ENCODE measurements at places on chromosomes 4 and X.
A peak's percentile ranks its signal among the peaks of the same experiment; 100 is the strongest.

- no peak for DNase-seq
Measured at GRCh38 chr4:76691807-76692582, 205.9 kb downstream of the SOWAHB start.

DNA sequence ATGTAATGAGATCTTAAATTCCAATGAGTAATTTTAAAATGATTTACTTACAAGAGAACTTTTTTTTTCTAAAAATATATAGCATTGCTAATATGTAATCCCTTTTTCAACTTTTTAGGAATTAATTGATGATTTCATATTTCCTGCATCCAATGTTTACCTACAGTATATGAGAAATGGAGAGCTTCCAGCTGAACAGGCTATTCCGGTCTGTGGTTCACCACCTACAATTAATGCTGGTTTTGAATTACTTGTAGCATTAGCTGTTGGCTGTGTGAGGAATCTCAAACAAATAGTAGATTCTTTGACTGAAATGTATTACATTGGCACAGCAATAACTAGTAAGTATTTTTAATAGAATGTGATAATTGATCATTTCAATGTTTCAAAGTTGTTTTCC is 113.2 kb downstream of the USP9X start:
- DNase-seq, result no peak

DNA sequence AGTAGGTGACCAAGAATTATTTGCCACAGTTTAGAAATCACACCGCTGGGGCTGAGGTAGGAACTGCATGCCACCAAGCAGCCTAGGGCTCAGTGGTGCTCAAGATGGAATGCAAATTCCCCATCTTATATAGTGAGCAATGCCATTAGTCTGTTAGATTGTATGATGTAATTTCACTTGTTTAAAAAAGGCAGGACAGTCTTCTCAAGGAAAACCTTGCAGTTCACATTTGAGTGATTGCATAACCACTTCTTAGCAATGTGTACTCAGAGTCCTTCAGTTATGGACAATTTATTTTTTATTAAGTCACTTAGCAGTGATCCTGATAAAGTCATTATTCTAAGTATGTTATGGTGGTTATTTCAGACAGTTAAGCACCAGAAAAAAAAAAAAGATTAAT is 142.9 kb upstream of the SFRP2 start:
- DNase-seq, result peak; percentile 63

GRCh38 chr4:128558896-128559679 is 250.4 kb upstream of the JADE1 start:
- DNase-seq, result peak; percentile 87

DNA sequence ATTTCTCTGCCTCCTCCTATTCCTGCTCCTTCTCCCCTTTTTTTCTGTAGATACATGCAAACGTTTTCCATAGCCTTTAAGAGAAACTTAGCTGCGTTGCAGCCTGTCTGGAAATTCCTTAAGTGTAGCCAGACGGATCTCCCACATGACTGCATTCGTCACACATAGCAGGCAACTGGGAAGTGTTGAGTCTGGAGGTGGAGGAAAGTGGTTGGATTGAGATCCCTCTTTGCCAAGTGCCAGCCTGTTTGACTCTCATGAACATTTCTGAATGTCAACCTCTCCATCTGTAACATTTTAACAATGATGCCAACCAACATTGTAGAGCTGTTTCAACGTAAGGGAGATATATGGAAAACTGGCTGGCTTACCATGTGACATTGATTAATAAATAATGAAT is 45.1 kb upstream of the FAM9A start:
- peak; percentile 37 for DNase-seq

DNA sequence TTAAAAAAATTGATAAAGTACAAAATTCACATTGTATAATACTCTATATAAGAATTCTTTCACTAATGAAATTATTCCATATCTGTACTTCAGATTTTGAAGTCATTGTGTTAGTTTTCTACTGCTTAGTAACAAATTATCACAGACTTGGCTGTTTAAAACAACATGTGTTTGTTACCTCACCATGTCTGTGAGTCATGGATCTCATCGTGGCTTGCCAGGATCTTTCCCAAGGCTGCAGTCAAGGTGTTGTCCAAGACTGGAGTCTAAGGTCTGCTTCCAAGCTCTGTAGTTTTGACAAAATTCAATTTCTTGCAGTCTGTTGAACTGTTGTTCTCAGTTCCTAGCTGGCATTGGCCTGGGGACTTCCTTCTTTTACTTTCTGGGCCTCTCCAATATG is 1286.9 kb downstream of the ADGRL3 start:
- DNase-seq, result no peak

DNA sequence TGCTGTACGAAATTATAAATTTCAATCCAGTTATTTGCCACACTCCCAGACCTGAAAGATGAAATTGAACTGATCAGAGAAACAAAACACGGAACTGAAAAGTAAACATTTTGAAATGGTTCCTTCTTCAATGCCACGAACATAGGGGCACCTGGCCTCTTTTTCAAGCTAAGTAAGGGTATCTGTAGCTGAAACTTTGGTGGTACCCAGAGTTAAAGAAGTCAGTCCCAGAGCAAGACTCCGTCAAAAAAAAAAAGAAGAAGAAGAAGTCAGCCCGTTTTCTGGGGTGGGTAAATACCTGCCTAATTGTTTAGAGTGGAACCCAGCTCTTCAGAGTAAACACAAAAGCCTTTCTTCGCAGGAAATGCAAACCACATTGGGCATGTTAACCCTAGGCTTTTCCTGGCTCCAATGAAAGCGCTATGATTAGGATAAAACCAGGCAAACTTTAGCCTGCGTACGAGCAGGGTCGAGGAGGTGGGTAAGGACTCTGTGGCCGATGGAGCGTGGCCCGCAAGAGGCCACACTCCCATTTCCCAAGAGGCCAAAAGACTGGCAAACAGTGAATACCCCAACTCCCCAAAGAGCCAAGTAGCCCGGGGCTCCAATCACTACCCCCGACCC is 1.3 kb downstream of the ANTXR2 start:
- DNase-seq, result no peak

- no peak for DNase-seq
Measured at GRCh38 chr4:8723222-8723980, 130.8 kb downstream of the CPZ start.

GRCh38 chrX:33194876-33195433 is 16.4 kb downstream of the DMD start:
- DNase-seq, result peak; percentile 43

Data from fibroblast of upper back skin (primary cell).